ENCODE measurements at places on chromosomes 12 and 14. TPM values are rescaled to one million over a fixed set of nuclear protein-coding genes. Genes with fewer than 3 reads are reported as not detected.

GRCh38 chr12:20917269-20917668 is 106.8 kb downstream of the SLCO1B3 start:
- no peak for DNase-seq

DNA sequence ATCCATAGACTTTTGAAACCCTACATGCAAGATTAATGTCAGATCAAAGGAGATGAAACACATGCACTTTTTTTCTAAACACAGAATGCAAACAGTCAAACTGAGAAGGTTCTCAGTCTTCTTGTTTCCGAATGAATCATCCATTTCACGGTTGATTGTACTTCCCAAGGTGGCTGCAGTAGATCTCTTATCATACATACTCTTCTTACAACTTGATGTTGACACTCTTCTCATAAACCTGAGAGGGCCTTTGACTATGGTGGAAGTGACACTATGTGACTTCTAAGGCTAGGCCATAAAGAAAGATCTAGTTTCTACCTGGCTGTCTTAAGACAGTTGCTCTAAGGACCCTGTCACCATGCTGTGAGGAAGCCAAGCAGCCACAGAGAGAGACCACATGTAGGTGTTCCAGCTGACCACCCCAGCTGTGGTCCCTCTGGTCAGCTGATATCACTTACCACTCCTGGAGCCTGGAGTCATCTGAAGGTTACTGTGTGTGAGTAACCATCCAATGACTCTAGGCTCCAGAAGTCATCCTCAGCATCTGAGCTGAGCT is 67.2 kb upstream of the HMGA2 start:
- no peak for DNase-seq

DNA sequence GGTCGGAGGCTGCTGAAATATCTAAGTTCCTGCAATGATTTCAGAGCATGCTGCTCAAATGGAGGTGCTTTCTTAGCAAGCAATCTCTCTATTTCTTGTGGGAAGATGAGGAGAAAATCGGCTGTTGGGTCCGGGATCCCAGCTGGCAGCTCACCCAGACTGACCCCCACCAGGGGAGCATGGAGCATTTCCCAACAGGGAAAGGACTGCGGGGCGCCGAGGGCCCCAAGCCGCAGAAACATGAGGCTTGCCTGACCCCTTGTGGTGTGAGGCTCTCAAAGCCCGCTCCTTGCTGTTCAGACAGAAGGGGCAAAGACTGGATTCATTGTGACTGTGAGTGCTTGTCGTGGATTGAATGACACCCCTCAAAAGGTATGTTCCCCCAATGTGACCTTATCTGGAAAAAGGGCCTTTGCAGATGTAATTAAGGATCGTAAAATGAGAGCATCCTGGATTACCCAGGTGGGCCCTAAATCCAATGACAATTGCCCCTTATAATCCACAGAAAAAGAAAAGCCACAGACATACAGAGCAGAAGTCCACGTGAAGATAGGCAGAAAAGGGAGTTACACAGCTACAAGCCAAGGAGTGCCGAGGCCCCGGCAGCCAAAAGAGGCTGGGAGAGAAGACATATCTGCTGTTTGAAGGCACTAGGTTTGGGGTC is 116.3 kb upstream of the VASH1 start:
- DNase-seq = no peak

- DNase-seq = no peak
Observed at GRCh38 chr14:85214471-85214870, 315.5 kb upstream of the FLRT2 start.

- DNase-seq = no peak
Observed at GRCh38 chr14:49089107-49089506, 497.1 kb downstream of the RPS29 start.

DNA sequence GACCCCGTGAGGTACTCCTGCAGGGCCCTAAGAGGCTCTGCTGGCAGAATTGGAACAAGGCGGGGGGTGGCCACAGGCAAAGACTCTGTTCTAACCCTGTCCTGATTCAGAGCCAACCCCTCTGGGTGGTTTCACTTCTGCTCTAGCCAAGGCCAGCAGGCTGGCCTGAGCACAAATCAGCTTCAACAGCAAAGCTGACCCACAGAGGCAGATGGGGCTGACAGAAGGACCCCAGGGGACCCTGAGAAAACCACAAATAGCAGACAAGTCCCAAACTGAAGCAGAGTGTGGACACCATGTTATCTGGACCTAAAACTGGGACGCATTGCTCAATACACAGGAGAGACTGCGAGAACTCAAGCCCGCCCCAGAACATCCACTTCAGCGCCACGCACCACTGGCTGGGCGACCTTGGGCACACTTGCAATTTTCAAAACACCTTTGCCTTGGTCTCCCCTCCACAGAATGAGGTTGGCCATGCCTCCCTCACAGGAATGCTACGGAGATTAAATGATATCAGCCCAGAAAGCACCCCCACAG is 76.4 kb upstream of the DICER1 start:
- peak; percentile 55 for DNase-seq

DNA sequence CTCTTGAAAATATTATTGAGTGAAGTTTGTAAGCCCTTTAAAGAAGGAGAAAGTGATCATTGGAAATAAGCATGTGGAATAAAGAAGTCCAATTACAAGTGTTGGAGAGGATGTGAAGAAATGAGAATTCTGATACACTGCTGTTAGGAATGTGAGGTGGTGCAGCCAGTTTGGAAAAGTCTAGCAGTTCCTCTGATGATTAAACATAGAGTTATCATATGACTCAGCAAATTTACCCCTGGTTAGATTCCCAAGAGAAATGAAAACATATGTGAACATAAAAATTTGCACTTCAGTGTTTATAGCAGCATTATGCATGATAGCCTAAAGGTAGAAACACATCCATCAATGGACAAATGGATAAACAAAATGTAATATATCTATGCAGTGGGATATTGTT is 319.9 kb downstream of the AEBP2 start:
- no peak for DNase-seq

- DNase-seq = no peak
Observed at GRCh38 chr14:100445436-100446088, 122.4 kb downstream of the SLC25A47 start.

DNA sequence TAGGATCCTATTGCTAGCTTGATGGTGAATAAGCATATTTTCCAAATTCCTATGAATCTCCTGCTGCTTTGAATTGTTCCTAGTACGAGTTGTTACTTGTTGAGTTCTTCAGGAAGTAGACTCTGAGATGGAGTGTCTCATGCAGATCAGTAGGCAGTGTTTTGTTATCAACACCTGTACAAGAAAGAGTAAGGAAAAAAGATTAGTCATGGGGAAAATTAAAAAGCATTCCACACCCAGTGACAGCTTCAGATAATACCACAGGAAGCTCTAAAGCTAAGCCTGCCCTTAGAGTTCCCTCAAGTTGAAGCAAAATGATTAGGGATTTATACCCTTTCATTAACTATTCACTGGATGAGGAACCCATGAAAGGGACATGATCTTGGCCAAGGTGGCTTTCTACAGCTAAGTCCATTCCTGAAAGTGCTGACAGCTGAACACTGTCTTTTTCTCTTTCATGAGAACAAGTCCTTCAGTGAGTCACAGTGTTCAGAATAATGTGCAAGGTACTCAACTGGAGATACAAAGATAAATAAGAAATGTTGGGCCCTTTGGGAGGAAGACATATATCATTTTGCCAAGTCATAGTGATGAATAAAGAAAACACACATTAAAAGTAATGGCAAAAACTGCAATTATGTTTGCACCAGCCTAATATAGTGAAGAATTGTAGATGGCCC is 49.1 kb downstream of the CCER1 start:
- DNase-seq = no peak

FOXN3 gene
- total RNA-seq = 119 TPM

FBRSL1 gene
- total RNA-seq = 46.7 TPM
